Stimulated activated CD4-positive, alpha-beta T cell treated with anti-CD3 and anti-CD28 coated beads, Interleukin-4, amount 100 ng/mL, for 48 hours (primary cell): ENCODE measurements at places on chromosomes 6 and 20.
A peak's percentile ranks its signal among the peaks of the same experiment; 100 is the strongest.

DNA sequence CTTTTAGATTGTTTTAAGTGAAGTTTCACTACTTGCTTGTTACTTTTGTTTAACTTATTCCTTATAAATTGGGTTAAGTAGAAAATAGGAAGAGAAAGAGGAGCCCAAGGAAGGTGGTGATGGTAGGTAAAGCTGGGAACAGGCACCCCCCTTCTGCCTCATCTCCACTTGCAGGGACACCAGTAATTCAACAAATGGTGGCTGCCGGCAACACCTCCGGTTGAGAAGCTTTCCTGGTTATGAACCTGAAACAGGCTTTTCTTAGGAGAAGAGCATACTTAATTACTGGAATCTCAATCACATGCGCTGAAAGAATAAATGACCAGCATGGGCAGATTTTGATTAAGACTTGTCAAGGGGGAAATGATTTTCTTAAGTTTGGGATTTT lies 158.9 kb upstream of the ZNF217 start:
- DNase-seq: no peak

DNA sequence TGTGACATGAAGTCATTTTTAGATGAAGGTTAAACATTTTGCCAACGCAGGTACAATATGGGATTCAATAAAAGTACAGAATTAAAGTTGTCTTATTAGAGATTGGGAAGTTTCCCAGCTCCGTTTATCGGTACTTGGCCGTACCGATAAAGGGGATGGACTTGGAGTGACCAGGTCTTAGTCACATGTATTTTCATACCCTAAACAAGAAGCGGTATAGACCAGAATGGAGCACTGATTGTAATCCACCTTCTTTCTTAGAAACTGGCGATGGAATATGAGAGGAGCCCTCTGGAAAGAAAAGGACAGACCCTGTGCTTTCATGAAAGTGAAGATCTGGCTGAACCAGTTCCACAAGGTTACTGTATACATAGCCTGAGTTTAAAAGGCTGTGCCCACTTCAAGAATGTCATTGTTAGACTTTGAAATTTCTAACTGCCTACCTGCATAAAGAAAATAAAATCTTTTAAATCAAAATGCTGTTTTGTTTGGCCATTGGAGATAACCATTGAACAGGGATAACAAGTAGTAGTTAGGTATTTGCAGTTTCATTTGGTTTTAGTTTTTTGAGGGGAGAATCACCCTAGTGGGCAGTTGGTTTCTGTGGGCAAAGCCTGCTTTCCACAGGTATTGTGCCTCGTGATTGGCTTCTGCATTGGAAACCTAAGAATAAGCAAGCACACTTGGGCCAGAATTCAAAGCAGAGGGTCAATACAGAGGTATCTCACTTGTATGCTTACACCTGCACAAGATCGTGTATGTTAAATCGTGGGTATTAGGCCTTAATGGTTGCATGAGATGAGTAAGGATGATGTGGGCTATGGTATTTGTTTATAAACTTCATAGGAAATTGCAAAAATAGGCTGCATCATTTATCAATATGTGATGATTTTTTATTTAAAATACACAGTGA lies 11.2 kb upstream of the ZNFX1 start:
- no peak for DNase-seq

- no peak for DNase-seq
Observed at GRCh38 chr6:83958241-83958685, 75.3 kb upstream of the MRAP2 start.

DNA sequence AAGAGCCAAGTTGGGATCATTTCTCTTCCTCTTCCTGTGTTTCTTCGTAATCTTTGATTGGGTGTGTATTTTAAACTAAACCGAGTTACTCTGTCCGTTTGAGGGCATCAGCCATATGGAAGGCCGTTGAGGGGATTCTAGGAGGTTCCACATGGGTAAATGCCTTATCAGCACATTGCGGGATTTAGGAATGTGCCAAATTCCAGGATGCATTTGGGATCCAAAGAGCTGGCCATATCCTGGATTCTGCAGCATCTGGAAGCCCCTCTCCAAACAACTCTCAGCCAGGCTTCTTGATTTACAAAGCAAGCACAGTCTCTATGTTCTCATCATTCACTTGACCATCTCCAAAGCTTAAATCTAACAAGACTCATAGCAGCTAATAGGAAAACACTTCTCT lies 67.6 kb upstream of the RIN2 start:
- DNase-seq: no peak

DNA sequence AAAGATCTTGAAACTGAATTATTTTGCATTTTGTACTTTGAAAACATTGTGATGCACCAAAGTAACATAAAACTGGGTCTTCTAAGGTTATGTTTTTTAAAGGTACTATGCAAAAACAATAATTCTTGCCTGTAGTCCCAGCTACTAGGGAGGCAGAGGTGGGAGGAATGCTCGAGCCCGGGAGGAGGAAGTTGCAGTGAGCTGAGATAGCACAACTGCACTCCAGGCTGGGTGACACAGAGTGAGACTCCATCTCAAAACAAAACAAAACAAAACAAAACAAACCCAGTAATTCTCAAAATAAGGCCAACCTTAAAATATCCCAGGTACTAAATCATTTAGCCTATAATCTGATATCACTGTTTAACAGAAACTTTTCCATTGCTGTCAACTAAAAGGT lies 269.6 kb downstream of the KHDC1L start:
- DNase-seq: no peak

GRCh38 chr6:161443848-161444247 lies 170.0 kb upstream of the AGPAT4 start:
- no peak for DNase-seq

- no peak for DNase-seq
Observed at GRCh38 chr6:150876598-150876997, 11.1 kb downstream of the MTHFD1L start.

- no peak for DNase-seq
Observed at GRCh38 chr20:63697357-63697867, 960 bp downstream of the TNFRSF6B start.

- no peak for DNase-seq
Observed at GRCh38 chr6:26445934-26446667, 5.8 kb downstream of the BTN3A3 start.

DNA sequence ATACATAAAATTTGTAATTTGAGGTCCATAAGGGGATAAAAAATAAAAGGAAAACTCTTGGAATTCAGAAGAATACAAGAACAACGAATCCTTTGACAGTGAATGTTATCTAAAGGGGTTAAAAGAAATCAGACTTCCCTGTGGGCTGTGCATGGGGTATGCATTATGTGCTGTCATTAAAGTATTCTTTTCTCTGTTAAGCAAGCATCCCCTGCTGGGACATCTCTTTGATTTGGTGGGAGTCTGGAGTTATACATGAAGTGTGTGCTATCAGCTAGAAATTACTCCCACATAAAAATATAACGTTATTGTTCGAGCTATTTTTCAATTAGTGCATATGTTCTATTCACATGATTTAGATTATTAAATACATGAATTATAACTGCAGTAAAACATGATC lies 195.2 kb downstream of the CENPW start:
- DNase-seq: no peak

- peak; percentile 9 for DNase-seq
Observed at GRCh38 chr6:13303668-13304017, 24.7 kb downstream of the TBC1D7 start.

DNA sequence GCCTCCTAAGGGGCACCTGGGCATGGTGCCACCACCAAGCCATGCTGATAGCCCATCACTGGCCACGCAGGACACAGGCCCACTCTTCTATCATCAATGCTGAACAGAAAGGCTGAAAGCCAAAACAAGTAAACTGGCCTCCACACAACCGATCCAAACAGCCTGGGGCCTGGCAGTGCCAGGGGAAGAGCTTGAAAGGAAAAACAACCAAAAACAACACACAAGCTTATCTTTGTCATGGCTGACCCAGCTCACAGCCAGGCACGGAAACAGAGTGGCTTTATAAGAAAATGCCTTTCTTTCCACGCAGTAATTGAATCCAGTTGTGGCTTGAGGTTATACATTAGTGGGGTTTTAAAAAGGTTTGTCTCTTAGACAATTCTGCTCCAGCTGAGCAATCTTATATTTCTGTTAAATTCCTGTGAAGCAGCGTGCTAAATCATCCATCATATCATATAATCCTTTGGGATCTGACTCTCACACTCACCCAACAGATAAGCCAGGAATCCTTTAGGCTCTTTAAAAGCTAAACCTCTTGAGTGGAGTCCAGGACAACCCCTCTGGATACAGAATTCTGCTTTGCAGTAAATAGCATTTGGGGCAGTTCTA lies 65.4 kb upstream of the SLC22A16 start:
- no peak for DNase-seq

DNA sequence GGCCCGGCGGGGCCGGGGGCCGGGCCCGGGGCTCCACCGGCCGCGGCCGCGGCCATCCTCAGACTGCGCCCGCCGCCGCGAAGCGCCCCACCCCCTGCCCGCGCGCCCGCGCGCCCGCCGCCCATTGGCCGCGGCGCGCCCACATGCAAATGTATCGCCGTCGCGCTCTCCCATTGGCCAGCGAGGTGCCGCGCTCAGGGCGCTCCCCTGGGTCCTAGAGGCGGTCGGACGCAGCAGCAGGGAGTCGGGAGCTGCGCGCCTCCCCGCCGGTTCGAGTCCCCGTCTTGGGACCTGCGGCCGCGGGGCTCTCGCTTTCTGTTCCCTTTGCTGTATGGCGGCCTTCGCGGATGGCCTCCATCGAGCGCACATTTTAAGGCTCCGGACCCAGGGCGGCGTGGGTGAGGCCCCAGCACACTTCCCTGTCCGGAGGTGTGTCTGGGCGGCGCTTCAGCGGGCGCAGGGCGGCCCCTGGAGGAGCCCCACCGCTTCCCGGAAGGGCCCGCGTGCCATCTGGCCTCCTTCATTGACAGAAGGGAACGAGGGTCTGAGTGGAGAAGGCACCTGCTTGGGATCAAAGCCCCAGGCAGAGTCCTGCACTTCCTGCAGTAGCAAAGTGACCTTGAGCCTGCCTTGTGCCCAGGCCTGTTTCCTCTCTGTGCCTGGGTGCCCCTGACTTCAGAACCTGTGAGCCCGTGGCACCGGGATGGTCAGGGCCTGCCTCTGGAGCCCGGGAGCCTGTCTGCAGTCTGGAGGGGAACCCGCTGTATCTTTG lies at the start of gene CABLES2:
Gene CABLES2 (minus strand): TSS at position 65 of the 772 bp plus-strand sequence. CDS start 9 bp downstream, at position 56.
- peak; percentile 89 for DNase-seq

DNA sequence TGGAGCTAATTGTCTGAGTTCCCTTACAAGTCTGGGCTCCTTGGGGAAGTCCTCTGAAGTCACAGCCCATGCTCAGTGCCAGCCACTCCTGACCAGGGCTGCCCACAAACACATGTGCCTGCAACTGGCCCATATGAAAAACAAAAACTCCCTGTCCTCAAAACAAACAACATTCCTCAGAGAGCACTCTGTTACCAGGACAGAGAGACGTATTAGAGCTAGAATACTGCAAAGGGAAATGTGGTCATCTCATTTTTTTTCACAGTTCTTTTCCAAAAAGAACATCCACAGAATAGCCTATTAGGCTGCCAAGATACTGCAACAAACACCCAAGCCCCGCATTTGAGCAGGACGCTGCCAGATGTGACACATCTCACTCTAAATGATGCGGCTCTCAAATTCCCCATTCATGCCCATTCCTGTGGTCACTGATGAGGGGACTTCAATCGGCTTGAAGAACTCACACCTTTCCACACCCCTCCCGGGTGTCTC lies 71.1 kb downstream of the SLC22A23 start:
- no peak for DNase-seq

- DNase-seq: no peak
Observed at GRCh38 chr6:43856005-43856765, 86.2 kb downstream of the VEGFA start.

DNA sequence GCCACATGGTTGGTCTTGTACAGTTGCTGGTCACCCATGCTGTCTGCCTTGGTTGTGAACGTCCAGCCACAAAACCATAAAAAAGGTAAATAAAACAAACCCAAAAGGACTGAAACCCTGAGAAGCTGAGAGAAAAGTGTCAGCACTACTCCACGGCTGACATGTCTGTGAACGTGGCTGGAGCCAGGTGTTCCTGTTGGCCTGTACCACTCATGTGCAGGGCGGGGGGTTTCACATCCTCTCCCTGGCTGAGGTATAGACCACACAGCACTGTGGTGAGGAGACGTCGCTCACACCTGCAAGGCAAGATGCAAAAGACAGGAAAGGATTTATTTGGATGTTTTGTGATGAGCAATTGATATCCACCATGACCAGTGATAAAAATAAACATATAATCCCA lies 51.9 kb upstream of the MRPS10 start:
- no peak for DNase-seq

DNA sequence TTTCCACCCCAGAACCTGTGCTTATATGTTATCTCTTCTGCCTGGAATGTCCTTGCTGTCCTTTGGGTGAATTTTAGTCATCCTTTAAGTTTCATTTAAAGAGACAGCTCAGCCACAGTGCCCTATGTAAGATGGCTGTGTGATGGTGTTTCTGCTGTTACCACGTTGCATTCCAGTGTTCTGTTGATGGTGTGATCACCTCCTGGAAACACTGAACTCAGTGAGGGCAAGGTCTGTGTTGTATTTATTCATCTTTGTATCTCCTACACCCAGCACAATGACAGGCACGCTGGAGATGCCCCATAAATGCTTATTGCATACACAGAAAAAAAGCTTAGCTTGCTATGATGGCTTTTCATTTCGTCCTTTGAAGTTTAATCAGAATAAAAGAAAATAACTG lies 102.5 kb downstream of the MAP3K7 start:
- DNase-seq: no peak

DNA sequence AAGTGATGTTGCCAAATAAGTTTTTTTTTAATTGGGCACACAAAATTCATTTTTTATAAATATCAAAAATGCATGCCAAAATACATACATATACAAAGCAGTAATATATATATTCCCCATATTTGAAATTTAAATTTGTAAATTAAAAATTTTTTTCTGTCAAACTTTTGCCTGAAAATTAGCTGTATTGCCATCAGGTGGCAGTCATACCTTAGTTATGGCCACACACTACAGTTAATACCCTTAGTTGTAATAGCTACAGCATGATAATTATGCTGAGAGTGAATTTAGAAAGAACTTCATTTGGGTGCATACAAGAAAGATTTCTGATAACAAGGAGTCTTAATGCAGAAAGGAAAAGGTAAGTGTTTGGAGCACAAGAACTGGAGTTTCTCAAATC lies 46.2 kb upstream of the SDHAF4 start:
- no peak for DNase-seq

GRCh38 chr6:159727717-159728445 lies 575 bp downstream of the WTAP start:
- DNase-seq: no peak

- DNase-seq: no peak
Observed at GRCh38 chr20:44615169-44615791, 32.9 kb downstream of the PKIG start.

DNA sequence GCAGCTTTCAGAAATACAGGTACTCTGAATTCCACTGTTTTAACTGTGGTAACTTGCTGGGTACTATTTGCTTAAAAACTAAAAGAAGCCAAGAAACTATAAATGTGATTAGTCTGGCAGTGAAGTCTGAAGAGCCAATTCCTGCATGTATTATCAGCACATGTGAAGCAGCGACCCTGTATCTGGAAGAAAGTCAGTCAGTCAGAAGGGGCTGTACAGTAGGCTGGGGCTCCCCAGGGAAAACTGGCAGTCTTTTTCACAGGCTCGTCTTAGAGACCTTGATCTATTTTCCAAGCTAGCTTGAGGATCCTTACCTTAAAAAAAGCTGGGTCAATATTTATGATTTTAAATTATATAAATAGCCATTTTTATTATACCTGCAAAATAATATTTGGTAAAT lies 104.9 kb downstream of the PDSS2 start:
- DNase-seq: no peak
